ENCODE measurements at places on chromosomes 7 and 10. TPM values are rescaled to one million over a fixed set of nuclear protein-coding genes. Genes with fewer than 3 reads are reported as not detected.
A peak's percentile ranks its signal among the peaks of the same experiment; 100 is the strongest.

MEST gene
- 23.0 TPM for total RNA-seq

GCK gene
- total RNA-seq: 1.2 TPM

SFXN4 gene
- 11.6 TPM for total RNA-seq

RADIL gene
- 4.0 TPM for total RNA-seq

FRMPD2 gene
- total RNA-seq: not detected

EXOSC1 gene
- 25.6 TPM for total RNA-seq

LGI1 gene
- 5.1 TPM for total RNA-seq

CCDC3 gene
- 166 TPM for total RNA-seq

HTR7 gene
- 1.3 TPM for total RNA-seq

GRCh38 chr7:15829691-15830090, 143.2 kb upstream of the MEOX2 start:
- no peak overlapping the region for H3K27ac ChIP-seq
- peak; percentile 40 for DNase-seq
- no peaks in the 10 kb centered on the region for H3K4me1 ChIP-seq
- H3K27me3 ChIP-seq: no peaks in the 10 kb centered on the region
- H3K4me3 ChIP-seq: no peak overlapping the region
- H3K36me3 ChIP-seq: no peaks in the 10 kb centered on the region

GRCh38 chr10:3294919-3295581, 122.5 kb upstream of the PITRM1 start:
- H3K4me3 ChIP-seq: no peak overlapping the region
- H3K27me3 ChIP-seq: no peaks in the 10 kb centered on the region
- H3K27ac ChIP-seq: no peak overlapping the region
- DNase-seq: no peak

GRCh38 chr10:101130984-101131961, at the start of gene TLX1:
Gene TLX1 (plus strand): TSS chr10:101131300. CDS start chr10:101131542, 242 bp downstream.
- H3K4me3 ChIP-seq: no peak within 1 kb of the TSS
- no peaks in the 10 kb centered on the region for H3K36me3 ChIP-seq
- DNase-seq: peak; percentile 45
- no peaks in the 10 kb centered on the region for H3K27me3 ChIP-seq
- no peak within 1 kb of the TSS for H3K27ac ChIP-seq

- H3K4me3 ChIP-seq: no peak overlapping the region
- no peaks in the 10 kb centered on the region for H3K36me3 ChIP-seq
- no peaks in the 10 kb centered on the region for H3K4me1 ChIP-seq
Measured at GRCh38 chr7:17365775-17366174, 67.3 kb downstream of the AHR start.

- H3K27me3 ChIP-seq: no peaks in the 10 kb centered on the region
- H3K4me3 ChIP-seq: no peak overlapping the region
- peak; percentile 17 for DNase-seq
- no peak overlapping the region for H3K27ac ChIP-seq
- H3K36me3 ChIP-seq: no peaks in the 10 kb centered on the region
Measured at GRCh38 chr10:70907637-70908405, 19.5 kb upstream of the PCBD1 start.

GRCh38 chr7:75640201-75640600, 98.5 kb downstream of the HIP1 start:
- no peak overlapping the region for H3K27ac ChIP-seq
- H3K4me1 ChIP-seq: peaks cover 5% of the 10 kb centered on the region
- no peak for DNase-seq

- no peak for DNase-seq
- no peak overlapping the region for H3K27ac ChIP-seq
- no peak overlapping the region for H3K4me3 ChIP-seq
- no peaks in the 10 kb centered on the region for H3K27me3 ChIP-seq
- no peaks in the 10 kb centered on the region for H3K4me1 ChIP-seq
- H3K36me3 ChIP-seq: no peaks in the 10 kb centered on the region
Measured at GRCh38 chr7:20964281-20964918, 177.7 kb upstream of the SP8 start.

- H3K27ac ChIP-seq: no peak overlapping the region
- no peaks in the 10 kb centered on the region for H3K36me3 ChIP-seq
- no peaks in the 10 kb centered on the region for H3K27me3 ChIP-seq
- no peak overlapping the region for H3K4me3 ChIP-seq
- H3K4me1 ChIP-seq: no peaks in the 10 kb centered on the region
- no peak for DNase-seq
Measured at GRCh38 chr7:135333200-135333599, 99.6 kb downstream of the STRA8 start.

DNA sequence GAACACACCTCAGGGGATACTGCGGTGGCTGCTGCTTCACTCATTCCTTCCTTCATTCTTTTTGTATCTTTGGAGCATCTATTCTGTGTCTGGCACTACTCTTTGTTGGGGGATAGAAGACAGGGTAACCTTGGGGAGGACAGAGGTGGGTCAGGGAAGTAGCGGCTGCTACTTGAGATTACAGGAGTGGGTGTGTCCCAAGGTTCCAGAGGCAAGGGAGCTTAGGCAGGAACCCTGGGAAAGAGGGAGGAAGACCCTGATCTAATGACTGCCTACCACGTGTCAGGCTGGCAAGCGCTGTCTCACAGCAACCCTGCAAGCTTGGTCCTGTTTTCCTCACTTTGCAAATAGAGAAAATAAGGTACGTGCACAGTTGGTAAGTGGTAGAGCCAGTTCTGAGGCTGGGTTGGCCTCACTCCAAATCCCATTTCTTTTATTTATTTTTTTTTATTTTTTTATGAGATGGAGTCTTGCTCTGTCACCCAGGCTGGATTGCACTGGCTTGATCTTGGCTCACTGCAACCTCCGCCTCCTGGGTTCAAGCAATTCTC, 985.9 kb upstream of the ZNF722 start:
- H3K4me3 ChIP-seq: no peak overlapping the region

DNA sequence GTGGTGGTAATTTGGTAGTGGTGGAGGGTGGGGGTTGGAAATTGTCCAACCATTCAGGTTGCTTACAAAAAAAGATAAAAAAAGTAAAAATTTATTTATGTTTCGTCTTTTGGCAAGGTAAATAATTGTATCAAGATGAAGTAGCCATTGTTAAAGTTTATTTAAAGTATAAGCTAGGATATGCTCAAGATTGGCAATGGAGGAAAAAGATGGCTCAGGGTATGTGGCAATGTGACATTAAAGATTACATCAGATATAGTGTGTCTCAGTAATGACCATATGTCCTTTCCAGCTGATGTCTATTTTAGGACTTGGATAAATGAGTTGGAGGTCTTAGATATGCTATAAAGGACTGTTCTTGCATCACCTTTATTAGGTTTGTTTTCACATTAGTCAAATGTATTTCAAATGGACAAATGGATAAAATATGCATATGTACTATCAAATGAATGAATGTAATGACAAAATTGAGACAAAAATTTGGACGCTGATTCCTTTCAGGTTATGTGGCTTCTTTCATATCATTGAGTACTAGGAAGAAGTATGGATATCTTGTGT, 60.9 kb downstream of the ST7 start:
- H3K4me3 ChIP-seq: no peak overlapping the region
- no peaks in the 10 kb centered on the region for H3K4me1 ChIP-seq
- H3K27me3 ChIP-seq: no peaks in the 10 kb centered on the region
- H3K36me3 ChIP-seq: no peaks in the 10 kb centered on the region
- no peak for DNase-seq
- no peak overlapping the region for H3K27ac ChIP-seq

GRCh38 chr10:71191551-71192076, 20.8 kb upstream of the UNC5B start:
- H3K4me3 ChIP-seq: no peak overlapping the region
- H3K36me3 ChIP-seq: no peaks in the 10 kb centered on the region
- no peak for DNase-seq

DNA sequence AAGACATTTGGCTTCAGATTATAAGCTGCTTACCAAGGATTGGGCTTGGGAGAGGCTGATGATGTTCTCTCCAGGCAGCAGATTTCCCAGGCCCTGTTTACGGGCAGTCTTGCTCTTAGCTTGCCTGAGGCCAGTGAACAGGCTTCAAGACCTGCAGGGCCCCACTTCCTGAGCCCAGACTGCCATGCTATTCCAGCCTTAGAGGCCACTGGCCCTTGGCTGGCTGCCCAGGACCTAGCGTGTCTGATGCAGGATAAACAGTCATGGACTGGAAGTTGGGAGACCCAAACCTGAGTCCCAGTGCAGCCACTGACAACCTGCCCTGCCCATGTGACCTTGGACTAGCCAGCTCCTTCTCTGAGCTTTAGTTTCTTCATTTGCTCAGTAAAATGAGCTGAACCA, 2.9 kb downstream of the PRXL2A start:
- H3K27ac ChIP-seq: no peak overlapping the region
- no peak for DNase-seq
- no peaks in the 10 kb centered on the region for H3K36me3 ChIP-seq
- no peaks in the 10 kb centered on the region for H3K4me1 ChIP-seq
- H3K27me3 ChIP-seq: no peaks in the 10 kb centered on the region
- no peak overlapping the region for H3K4me3 ChIP-seq

DNA sequence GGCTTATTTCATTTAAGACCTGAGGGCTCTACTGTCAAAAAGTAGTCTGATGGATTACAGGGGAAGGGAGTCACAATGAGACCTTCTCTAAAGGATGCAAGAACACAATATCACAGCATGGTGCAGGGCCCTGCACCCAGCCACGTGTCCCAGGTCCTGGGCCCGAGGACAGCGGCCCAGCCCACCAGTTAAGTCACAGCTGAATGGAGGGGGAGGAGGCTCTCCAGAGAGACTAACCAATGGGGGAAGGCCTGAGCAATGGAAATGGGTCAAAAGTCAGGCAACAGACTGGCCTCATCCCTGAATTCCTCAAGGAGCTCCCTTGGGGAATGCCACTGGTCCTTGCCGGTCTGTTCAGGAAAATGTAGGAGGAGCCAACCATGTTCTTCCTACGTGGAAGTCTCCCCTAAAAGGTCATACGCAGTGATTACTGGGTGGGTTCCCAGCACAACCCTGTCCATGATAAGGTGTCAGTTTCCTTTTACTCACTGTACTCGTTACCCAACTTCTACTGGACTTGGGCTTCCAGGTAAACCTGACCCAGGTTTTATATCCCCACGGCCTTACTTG, 28.3 kb downstream of the CCDC3 start:
- DNase-seq: no peak
- no peaks in the 10 kb centered on the region for H3K36me3 ChIP-seq
- no peaks in the 10 kb centered on the region for H3K27me3 ChIP-seq
- no peaks in the 10 kb centered on the region for H3K4me1 ChIP-seq

DNA sequence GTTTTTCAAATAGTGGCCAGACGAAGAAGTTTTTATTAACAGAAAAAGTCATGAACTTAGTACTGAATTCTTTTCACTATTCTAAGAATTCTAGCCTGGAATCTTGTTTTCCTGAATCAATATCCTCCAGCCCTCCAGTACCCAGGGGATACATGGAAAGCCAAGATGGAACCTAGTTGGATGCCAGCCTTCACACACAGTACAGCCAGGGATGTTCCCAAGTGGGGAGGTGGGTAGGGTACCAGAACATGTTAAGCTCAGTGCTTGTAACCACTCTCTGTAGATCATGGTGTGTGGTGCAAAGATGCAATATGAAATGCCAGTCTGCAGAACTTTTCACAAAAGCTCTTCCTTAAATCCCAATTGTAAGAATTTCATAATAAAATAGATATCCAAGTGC, 128.0 kb downstream of the POU6F2 start:
- H3K36me3 ChIP-seq: no peaks in the 10 kb centered on the region
- no peaks in the 10 kb centered on the region for H3K27me3 ChIP-seq
- H3K4me1 ChIP-seq: no peaks in the 10 kb centered on the region
- DNase-seq: no peak
- no peak overlapping the region for H3K27ac ChIP-seq

DNA sequence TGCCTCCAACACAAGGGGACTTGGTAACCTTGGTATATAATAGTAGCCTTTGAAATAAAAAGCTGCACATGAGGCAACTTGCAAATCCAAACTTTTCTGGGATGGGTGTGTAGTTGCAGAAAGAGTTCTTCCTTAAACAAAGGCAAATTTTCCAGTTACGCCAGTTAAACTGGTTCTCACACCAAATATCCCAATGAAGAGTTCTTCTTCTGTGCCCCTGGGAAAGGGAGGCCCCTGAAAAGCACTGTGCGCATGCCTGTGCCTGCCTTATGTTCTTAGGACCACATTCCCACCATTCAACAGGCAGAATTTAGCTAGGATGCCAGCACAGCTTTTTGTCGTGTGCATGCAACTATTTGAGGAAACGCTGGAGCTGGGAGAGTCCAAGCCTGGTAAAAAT, 164.8 kb upstream of the SLC25A13 start:
- no peaks in the 10 kb centered on the region for H3K27me3 ChIP-seq
- no peak for DNase-seq
- no peak overlapping the region for H3K4me3 ChIP-seq
- H3K27ac ChIP-seq: no peak overlapping the region
- H3K36me3 ChIP-seq: no peaks in the 10 kb centered on the region

- no peak overlapping the region for H3K27ac ChIP-seq
- H3K27me3 ChIP-seq: no peaks in the 10 kb centered on the region
- H3K36me3 ChIP-seq: no peaks in the 10 kb centered on the region
- DNase-seq: no peak
Measured at GRCh38 chr7:137961200-137962177, 40.4 kb downstream of the CREB3L2 start.

GRCh38 chr7:137836541-137836940, 10.2 kb downstream of the DGKI start:
- peak overlapping the region; percentile 93 for H3K27ac ChIP-seq
- no peaks in the 10 kb centered on the region for H3K27me3 ChIP-seq
- H3K36me3 ChIP-seq: no peaks in the 10 kb centered on the region
- H3K4me1 ChIP-seq: peaks cover 14% of the 10 kb centered on the region
- DNase-seq: no peak
- H3K4me3 ChIP-seq: no peak overlapping the region

DNA sequence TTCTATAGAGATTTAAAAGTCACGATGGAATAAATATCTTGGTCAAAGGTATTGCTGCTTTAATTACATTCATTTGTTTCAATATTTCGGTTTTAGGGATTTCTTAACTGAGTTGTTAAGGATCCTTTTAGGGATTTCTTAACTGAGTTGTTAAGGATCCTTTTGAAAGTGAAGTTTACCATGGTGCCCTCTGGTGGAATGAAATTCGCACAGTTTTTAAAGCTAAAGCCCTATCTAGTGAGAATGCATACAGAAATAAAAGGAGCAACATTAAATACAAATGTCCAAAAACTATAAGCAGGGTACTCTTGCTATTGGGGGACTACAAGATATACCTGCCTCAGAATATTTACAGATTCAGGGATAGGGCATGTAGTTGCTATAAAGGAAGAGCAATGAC, 193.7 kb downstream of the RNLS start:
- H3K36me3 ChIP-seq: no peaks in the 10 kb centered on the region
- no peak overlapping the region for H3K4me3 ChIP-seq
- H3K27me3 ChIP-seq: no peaks in the 10 kb centered on the region
- no peaks in the 10 kb centered on the region for H3K4me1 ChIP-seq
- H3K27ac ChIP-seq: no peak overlapping the region

Data from aorta (tissue), 5 donors.